ENCODE measurements at places on chromosomes 13 and 19.

- no peak for DNase-seq
Observed at GRCh38 chr19:41420101-41420880, 6.9 kb downstream of the B3GNT8 start.

DNA sequence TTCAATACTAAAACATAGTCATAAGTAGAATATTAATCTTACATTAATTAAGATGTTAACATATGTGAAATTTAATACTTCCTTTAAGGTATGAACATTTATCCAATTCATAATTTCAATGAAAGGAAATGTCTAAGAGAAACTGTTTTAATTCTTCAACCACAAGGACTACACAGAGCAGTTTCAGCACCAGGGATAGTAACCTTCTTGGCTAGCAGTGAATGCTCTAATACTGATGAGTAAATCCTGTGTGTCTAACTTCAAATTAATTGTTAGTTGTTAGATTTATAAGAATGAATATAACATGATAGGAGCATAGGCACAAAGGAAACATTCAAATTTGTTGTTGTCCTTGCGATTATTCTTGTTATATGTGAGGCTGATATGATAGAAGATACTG is 15.6 kb upstream of the NBEA start:
- DNase-seq, result no peak

DNA sequence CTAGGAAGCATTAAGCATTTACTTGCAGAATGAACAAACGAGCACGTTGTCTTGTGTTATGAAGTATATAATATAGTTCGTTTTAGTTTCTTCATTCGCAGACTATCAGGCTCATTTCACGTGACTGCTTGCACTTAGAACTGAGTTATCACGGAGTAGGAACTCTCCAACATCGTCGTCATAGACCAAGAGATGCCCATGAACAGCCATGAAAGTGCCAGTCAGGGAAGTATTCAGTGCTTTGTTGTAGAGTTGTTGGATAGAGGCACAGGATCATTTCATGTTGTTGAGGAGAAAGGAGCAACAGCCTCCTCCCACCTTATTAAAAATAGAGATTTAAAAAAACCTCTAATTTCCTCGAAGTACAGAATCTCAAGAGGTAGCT is 977 bp upstream of the IL17D start:
- no peak for DNase-seq

GRCh38 chr13:74966814-74967424 is 515.0 kb downstream of the TBC1D4 start:
- DNase-seq, result no peak

GRCh38 chr19:12092956-12093355 is 28.4 kb downstream of the ZNF844 start:
- no peak for DNase-seq

GRCh38 chr13:30266756-30267155 is 40.6 kb downstream of the KATNAL1 start:
- DNase-seq, result no peak

DNA sequence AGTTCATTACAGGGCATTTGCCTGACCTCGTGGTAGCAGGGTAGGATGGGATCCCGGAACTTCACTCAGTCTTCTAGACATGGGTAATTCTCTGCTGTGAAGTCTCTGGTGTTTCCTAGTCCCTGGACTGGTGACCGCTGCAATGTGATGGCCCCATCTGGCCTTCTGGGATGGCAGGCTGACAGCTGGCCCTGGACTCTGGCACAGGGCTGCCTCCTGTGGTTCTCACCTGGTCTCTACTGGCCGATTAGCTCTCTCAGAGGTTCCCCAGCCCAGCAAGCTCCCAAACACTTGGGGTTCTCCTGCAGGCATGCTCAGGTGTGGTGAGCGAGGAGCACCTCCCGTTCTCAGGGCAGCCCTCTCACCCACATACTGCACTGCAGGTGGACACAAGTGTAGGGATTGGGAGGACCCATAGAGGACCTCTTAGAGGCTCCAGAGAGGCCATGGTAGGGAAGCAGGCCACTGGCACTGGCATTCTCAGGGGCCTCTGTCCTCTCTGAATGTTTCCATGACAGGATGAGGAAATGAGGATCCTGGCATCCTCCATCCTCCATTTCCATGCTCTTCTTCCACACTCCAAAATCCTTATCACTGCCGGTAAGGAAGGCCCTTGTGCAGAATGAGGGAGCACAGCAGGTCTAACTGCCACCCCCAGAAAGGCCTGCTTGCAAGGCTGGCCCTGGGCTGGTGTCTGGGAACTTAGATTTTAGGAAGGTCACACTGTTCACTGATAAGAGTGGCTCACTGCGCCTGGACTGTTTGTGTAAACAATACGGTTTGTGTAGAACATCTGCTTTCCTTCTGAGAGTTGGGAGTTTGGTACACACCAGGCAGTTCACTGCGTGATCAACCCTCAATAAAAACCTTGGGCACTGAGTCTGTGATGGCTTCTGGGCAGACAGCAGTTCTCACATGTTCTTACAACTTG is 31.5 kb upstream of the FARP1 start:
- no peak for DNase-seq
